Kidney epithelial cell (primary cell): ENCODE measurements at places on chromosomes 2 and 18.

- DNase-seq, result no peak
Measured at GRCh38 chr2:168687314-168687713, 115.1 kb upstream of the NOSTRIN start.

GRCh38 chr2:145199827-145200706, 680.1 kb upstream of the ZEB2 start:
- DNase-seq, result no peak

DNA sequence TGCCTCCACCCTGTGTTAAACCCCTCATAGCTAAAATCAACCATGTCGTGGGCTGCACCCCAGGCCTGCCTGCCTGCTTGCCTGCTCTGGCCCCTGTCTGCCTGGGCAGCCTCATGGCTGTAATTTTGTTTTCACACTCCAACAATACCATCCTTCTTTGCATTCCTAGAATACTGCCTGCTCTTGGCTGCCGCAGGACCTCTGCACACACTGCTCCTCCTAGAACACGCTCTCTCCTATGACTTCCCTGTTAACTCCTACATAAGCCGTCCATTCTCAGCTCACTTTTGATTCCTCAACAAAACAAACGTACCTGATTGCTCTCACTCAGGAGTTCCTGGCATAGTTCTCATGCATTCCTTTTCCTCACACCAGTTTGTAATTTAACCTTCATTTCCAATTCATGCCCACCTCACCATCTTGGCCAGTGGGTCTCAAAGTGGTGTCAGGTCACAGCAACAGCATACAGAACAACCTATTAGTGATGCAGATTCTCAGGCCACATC, 2.5 kb downstream of the UXS1 start:
- no peak for DNase-seq

DNA sequence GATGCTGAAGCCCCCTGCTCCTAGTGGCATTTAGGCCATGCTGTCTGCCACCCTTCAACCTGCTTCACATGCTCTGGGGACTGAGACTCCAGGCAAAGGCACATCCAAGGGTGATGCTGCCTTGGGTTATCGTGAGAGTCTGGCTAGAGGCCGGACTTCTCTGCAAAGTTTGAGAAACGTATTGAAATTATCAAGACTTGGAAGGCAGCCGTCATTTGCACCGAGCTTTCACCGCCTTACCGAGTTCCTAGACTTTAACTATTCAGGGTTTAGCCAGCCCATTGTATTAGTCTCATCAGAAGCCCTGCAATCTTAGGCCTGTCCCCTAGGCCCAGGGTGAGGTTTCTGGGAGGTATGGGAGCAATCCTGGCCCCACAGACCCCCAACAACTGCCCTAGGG, 34.0 kb downstream of the RDH14 start:
- DNase-seq, result no peak

DNA sequence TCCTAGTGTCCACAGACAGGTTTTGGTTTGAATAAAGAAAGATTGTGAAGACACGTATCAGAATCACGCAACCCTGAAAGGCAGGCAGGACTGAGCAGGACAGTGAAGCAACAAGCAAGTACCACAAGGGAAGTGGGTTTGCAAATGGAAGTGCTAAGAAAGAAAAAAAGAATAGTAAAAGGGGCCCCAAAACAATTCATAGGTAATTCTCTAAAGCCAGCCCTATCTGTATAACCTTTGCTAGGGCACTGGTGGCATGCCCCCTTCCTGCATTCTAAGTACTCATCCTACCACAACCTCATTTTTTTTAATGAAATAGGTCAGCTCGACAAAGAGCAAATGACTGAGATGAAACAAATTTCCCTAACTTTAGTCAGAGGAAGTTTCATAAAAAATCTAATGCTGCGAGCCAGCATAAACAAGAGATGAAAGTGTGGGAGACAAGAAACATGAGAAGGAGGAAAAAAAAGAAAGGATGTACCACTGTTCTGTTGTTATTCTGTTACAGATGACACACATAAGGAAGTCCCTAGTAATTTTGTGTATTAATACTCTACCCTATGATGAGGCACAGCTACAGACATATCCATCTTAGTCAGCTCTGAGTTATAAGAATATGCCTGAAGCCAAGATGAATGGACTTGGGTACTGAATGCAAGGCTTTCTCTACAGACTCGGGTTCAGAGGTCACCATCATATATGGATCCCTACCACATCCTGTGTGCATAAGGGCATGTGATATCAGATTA, 32.2 kb downstream of the IKZF2 start:
- DNase-seq, result peak; percentile 32

GRCh38 chr2:10794876-10795275, 17.7 kb downstream of the PDIA6 start:
- no peak for DNase-seq

GRCh38 chr2:4151521-4151920, 448.1 kb downstream of the DCDC2C start:
- DNase-seq, result no peak

DNA sequence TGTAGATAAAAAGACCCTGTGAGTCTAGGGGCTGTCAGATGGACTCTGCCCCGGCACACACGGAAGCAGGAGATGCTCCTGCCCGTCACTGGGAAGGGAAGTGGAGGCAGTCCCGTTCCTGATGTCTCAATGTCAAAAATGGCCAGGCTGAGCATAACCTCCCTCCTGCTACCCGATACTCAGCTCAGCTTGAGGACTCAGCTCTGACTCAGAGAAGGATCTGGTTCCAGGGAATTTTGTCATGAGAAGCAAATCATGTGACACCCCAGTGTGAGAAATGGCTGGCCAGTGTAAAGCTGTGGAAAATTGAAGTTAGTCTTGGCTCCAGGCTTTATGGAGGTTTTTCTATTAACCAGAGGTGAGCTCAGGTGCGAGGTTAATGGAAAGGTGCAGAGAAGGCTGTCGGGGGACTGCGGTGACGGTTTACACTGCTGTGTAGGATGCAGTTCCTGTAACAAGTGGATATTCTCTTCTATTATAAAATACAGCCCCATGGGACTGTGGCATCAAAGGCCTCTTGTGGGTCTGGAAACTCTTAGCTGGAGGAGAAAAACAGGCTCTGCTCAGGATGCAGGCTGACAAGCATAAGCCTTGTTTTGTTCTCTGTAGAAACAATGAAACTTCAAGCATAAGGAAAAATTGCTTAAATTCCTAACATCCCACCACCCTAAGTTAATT, 24.7 kb upstream of the AGAP1 start:
- DNase-seq, result peak; percentile 67

GRCh38 chr2:43312755-43313641, 86.6 kb upstream of the ZFP36L2 start:
- no peak for DNase-seq

DNA sequence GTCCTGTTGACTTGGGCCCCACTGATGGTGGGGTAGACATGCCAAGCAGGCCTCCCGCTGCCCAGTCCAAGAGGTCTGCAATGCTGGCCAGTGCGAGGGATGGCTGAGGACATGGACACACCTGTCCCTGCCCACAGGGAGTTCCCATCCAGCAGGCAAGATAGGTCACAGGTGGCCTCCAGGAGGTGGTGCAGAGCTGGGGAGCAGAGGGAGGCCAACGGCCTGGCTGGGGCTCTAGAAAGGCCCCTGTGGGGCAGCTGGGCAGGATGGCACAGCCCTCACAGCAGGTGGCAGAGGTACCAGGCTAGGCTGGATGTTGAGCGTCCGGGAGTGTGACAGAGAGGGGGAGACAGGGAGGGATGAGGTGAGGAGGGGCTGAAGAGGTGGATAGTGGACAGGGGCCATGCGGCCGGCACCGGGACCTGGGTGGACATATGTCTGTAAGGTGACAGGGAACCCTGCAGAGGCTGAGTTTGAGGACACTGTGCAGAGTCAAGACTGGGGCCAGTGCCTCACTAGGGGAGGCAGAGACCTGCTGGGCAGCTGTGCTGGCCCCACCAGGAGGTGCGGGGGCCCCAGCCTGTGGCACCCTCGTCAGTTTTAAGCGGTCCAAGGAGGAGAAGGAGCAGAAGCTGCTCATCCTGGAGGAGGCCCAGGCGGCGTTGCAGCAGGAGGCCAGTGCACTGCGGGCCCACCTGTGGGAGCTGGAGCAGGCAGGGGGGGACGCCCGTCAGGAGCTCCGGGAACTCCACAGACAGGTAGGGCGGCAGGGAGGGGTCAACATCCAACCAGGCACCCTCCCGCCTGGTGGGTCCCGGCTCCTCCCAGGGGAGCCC, 34.3 kb upstream of the SNED1 start:
- no peak for DNase-seq

DNA sequence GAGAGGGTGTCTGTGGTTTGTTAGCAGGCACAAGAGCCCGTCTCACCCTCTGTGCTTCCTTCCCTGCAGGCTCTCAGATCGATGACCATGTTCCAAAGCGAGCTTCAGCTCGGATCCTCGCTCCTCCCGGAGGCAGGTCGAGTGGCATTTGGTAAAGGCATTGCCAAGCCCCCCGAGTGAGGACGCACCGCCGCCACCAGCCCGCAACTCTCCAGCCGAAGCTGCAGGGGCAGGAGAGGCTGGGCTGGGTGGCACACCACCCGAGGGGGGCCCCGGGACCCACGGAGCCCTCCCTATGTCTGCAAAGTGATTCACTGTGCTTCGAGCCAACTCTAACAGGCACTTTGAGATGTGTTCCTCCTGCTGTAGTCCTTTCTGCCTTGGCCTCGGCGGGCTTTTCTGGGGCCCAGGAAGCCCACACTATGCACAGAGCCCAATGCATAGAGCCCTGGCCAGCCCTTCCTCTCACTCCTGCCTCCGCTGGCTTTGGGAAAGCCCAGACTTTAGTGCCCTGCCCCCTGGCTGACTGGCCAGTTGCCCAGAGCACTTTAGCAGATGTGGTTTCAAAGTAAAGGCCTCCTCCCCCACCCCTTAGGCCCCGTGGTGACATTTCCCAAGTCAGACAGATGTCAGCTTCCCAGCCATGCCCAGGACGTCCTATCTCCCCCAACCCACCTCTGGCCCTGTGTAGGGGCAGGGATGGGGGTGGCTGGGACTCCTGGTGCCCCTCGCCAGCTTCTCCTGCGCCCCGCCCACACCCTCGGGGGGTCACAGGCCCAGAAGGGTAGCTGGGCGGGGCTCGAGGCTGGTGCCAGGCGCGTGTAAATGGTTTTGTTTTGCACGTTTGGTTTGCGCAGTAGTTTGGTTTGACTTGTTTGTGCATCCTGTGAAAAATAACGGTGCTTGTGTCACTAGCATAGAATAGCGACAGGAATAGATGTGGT, 23.3 kb upstream of the MAPRE3 start:
- no peak for DNase-seq

- DNase-seq, result no peak
Measured at GRCh38 chr18:77100751-77101355, 31.7 kb downstream of the MBP start.

DNA sequence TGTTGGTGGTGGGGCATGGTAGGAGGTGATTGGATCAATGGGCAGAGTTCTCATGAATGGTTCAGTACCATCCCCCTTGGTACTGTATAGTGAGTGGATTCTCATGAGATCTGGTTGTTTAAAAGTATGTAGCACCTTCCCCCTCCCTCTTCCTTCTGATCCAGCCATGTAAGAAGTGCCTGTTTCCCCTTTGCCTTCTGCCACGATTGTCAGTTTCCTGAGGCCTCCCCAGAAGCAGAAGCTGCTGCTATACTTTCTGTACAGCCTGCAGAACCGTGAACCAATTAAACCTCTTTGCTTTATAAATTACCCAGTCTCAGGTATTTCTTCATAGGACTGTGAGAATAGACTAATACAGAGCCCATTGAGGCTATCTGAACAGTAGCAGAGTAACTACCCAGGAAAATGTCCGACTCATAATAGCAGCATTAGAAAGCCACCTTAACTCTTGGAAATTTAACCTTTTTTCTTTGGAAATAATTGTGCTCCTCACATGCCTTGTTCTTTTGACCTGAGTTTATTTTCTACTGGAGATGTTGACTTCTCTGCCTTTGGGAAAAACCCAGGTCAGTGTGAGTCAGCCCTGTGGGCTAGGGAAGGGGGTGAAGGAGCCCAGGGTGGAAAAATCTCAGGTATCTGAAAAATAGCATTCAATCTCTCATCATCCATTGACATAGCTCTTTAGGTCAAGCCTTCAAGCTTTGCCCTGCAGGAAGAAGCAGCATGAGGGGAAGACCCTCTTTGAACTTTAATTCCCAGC, 18.1 kb downstream of the CYP1B1 start:
- DNase-seq, result peak; percentile 32

DNA sequence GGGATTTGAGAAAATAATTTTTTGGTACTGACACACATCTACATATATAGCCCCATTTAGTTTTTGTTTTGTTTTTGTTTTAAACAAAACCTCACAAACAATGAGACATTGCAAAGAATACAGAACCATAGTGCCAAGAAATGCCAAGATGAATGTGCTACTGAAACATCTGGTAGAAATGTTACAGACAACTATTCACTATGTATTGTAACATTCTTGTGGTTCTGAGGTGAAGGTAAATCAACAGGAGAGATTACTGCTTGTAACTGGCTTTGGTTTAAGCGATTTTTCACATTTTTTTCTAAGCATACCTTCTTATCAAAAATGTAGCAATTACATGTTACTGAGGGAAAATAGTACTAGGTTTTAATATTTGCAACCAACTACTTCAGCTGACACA, 281.3 kb downstream of the ZNF804A start:
- DNase-seq, result no peak

GRCh38 chr2:147844697-147845410, at the start of gene ACVR2A:
Gene ACVR2A (plus strand): TSS chr2:147845029. CDS start chr2:147845153, 124 bp downstream.
- no peak for DNase-seq

GRCh38 chr2:105498281-105498846, 99.5 kb upstream of the FHL2 start:
- DNase-seq, result no peak

GRCh38 chr2:62706721-62707521, 1.4 kb downstream of the EHBP1 start:
- no peak for DNase-seq

GRCh38 chr2:106197878-106198277, 3.8 kb upstream of the UXS1 start:
- peak; percentile 92 for DNase-seq

DNA sequence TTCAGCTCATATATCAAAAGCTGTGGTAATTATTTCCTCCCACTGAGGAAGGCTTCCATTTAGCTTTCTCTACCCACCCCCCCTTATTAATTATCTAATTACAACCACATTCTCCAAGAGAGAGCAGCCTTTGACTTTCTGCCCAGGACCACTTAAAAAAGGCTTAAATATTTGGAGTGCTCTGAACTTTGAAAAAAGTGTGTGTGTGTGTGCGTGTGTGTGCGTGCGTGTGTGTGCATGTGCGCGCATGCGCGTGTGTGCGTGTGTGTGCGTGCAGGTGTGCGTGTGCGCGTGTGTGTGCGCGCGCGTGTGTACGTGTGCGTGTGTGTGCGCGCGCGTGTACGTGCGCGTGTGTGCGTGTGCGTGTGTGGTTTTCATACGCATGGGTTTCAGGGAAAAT, 57.8 kb downstream of the TWIST2 start:
- no peak for DNase-seq

DNA sequence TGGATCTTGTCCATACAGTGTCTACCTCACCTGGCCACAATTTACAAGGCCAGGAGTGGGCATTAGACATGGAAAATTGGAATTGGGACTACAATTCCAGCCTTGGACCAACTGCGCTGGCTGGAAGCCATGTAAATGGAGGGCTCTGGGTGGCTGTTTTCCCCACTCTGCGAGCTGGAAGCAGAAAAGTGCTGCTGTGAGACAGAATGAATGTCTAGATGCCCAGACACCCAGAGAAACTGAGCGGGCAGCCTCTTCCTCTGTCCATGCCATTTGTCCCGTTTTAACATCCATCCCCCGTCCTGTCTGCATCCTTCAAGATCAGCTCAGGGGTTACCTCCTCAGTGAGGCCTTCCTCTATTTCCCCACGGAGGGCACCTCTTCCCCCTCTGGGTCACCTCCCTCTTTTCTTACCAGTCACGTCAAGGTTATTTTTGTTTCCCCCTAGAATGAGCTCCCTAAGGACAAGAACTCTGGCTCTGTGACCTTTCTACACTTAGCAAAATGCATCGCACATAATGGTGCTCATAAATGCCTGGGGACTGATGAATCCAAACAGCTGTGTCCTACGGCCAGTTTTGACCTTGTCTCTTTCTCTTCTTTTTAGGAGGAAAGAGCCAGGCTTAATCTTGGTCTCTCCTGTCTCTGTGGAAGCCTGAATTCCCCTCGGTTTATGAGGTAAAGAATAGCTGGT, 41.2 kb downstream of the MCFD2 start:
- DNase-seq, result no peak
